ENCODE measurements at places on chromosomes 6 and 20. TPM values are rescaled to one million over a fixed set of nuclear protein-coding genes. Genes with fewer than 3 reads are reported as not detected.

Gene UST
- total RNA-seq: 73.4 TPM

Gene MCM8
- 4.3 TPM for total RNA-seq

Gene PLTP
- total RNA-seq: 260 TPM

Gene CRISP2
- 2.7 TPM for total RNA-seq

Gene ZCCHC3
- total RNA-seq: 23.6 TPM

Gene RUNX2
- 1.6 TPM for total RNA-seq

Gene RSPO3
- total RNA-seq: 13.9 TPM

Gene NRN1
- total RNA-seq: 4.6 TPM

Gene GSTA2
- total RNA-seq: not detected

Gene FOXP4
- 23.7 TPM for total RNA-seq
